Fibroblast of villous mesenchyme (primary cell): ENCODE measurements at places on chromosomes 13 and 19. TPM values are rescaled to one million over a fixed set of nuclear protein-coding genes. Genes with fewer than 3 reads are reported as not detected.
A peak's percentile ranks its signal among the peaks of the same experiment; 100 is the strongest.

The S1PR5 gene
- total RNA-seq, result 1.3 and 2.9 TPM in 2 replicates

DNA sequence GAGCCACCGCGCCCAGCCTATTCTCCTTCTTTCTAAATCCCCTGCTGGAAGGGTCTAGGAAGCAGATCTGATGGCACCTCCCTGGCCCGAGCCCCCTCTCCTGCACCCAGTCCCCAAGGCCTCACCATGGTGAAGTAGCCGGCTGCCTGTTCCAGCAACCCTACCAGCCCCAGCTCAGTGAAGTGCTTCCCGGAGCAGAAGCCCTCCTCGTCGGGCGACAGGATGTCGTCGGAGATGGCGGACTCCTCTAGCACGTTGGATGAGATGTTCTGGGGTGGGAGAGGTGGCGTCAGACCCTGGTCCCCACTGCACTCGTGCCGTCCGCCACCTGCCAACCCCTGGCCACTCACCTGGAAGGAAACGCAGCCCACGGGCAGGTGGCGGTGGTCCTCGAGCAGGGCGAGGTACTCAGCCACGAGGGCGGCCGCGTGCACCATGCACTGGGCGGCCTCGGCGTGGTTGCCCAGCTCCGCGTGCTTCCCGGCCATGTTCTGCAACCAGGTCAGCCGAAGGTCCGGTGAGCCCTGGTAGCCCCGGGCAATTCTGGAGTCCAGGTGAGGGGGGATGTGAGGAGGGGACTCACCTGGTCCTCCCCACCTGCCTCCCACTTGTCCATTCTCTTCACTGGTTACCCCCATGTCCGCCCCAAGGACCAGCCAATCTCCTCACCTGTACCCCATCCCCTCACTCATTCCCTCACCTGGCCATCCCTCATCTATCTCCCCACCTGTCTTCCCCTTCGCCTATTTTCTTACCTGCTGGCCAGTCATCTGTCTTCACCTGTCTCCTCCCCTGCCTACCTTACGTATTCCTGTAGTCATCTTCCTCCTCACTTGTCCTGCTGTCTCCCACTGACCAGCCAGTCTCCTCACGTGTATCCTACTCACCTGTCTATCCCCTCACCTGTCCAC, 11.5 kb upstream of the KANK2 start:
- no peak for DNase-seq

- peak; percentile 56 for DNase-seq
Measured at GRCh38 chr19:57334191-57334590, 13.9 kb downstream of the ZNF543 start.

- peak; percentile 6 for DNase-seq
Measured at GRCh38 chr13:94968757-94969086, 256.4 kb upstream of the SOX21 start.

The ZNF160 gene
- total RNA-seq, result 25.4 and 31.1 TPM in 2 replicates

DNA sequence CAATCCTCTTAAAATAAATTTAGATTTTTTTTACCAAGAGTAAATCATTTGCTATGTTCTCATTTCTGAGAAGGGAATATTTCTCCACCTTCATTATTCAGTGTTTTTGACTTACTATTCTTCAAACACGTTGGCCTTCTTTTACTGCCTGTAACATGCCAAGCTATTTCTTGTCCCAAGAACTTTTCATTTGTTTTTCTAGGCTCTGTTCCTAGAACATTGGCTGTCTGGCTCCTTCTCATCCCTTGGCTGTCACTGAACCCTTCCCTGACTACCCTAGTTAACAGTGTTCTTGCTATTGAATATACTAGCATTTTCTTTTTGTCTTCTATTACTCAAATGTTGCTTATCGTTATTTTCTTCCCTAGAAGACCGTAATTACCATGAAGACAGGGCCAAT, 248.1 kb downstream of the ITGBL1 start:
- no peak for DNase-seq

The CD37 gene
- total RNA-seq, result not detected in 2 replicates

The MTUS2 gene
- total RNA-seq, result 0.32 and 1.3 TPM in 2 replicates

- DNase-seq, result no peak
Measured at GRCh38 chr13:60099631-60100420, 63.9 kb downstream of the DIAPH3 start.

The SLC10A2 gene
- not detected in 2 replicates for total RNA-seq

DNA sequence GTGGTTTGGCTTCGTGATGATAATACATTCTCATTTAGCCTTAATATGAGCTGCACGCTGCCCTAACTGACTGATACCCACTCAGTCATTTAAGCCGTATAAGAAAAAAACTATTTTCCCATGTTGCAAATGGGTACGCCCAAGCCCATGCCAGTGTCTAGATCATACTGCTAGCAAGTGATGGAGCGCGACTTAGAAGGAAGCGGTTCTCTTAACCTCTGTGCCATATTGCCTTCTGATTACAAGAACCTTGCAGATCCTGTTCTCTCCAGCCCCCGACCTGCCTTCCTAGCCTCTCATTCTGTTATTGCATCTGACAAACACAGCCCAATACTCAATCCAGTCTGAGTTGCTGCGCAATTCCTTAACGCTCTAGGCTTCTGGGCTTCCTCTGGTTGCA, 603 bp downstream of the GPALPP1 start:
- peak; percentile 8 for DNase-seq

DNA sequence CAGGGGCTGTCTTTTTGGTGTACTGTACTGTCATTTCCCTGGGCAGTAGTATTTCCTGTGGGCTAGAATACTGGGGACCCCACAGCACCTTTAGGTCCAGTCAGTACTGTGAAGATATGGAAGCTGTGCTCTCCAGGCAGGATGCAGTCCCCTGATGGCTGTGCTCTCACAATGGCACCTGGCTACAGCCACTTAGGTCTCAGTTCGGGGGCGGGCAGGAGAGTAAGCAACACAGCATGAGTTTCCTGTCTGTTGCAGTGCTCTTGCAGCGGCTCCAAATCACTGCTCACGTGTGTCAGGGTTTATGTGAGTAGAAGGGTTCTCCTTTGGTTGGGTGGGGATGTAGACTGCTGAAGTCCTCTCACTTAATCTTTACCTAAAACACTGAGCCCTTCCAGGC, 810.4 kb downstream of the DACH1 start:
- DNase-seq, result no peak

- no peak for DNase-seq
Measured at GRCh38 chr13:112103260-112103838, 36.4 kb downstream of the SOX1 start.

DNA sequence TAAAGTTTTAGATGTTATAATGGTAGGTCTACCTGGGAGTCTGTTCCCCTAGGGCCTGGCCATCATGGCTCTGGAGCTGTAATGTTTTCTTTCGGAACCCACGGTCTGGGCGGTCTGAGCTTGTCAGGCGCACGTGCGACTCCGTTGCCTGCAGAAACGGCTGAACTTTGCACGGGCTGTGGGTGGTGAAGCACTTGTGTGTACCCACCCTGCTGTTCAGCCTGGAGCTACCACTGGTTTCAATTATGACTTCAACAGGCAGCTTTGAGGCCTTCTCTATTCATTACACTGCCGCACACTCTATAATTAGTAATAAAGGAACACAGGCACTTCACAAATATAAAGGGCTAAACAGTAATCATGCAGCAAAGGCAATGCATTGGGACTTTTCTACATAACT, 6.0 kb downstream of the PCDH8 start:
- no peak for DNase-seq

The IL11 gene
- total RNA-seq, result 3.0 and 5.2 TPM in 2 replicates

GRCh38 chr19:10450853-10451609, 30.7 kb downstream of the PDE4A start:
- DNase-seq, result no peak

The ADAMTSL5 gene
- 6.4 and 6.9 TPM in 2 replicates for total RNA-seq

GRCh38 chr13:24083722-24084421, 76.6 kb upstream of the SPATA13 start:
- DNase-seq, result no peak

- peak; percentile 81 for DNase-seq
Measured at GRCh38 chr13:34207334-34207733, 389.4 kb downstream of the RFC3 start.

GRCh38 chr19:17942181-17942580, 9.4 kb downstream of the CCDC124 start:
- no peak for DNase-seq

The SYT5 gene
- under 0.01 and 0.86 TPM in 2 replicates for total RNA-seq

- DNase-seq, result no peak
Measured at GRCh38 chr19:1011831-1012333, 9.0 kb downstream of the TMEM259 start.

DNA sequence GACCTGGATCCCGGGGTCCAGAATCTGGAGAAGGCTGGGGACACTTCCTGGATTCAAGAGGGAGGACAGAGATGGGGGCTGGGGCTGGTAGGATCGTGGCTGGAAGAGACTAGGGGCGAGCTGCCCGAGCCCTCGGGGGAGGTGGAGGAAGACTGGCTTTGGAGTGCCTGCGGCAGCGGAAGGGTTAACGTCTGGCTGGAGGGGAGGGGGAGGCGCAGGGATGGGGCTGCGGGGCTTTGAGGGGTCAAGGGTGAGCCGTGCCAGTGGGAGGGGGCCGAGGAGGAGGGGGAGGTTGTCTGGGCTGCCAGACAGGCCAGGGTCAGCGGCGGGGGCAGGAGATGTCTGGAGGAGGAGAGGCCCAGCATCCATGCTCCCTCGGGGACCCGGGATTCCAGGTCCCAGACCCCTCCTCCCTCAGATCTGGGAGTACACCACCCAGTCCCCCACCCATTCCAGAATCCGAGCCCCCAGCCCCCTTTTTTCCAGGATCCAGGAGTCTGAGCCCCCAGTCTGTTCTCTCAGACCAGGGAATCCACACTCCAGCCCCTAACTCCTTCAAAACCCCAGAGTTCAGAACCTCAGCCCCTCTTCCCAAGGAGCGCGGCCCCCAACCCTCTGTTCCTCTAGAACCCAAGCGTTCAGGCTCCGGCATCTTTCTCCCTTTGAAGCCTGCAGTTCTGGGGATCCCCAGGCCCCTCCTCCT, 3.2 kb upstream of the SPACA6 start:
- DNase-seq, result peak; percentile 82

DNA sequence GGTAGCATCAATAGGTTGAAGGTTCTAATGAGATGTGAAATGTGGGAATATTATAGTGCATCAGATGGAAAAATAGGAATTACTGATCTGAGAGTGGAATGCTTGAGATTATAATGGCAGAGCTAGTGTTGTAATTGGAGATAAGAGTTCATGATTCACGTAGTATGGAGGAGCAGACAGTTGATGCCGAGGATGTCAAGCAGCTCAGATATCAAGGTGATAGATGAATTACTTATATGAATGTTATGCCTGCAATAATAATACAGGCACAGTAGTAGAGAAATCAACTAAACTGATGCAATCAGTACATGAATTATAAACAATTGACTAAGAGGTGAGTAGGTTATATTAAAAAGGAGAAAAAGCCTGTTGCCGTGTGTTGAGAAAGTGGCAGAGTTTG, 793.2 kb upstream of the GPC6 start:
- DNase-seq, result no peak

DNA sequence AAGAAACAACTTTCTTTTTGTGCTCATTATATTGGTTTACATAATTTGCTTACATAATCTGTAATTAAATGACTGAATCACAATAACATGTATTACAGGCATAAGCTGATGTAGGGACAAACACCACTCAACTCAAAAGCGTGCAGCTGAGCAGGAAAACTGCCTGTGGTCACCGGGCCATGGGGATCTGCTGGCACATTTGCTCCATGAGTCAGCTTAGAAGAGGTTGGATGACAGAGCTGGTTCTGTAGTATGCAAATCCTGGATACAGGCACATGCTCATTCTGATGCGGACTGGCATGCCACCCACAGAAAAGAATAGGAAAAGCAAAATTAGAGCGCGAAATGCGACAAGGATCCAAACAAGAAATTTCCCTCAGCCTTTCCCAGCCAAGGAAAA, 128.6 kb downstream of the USP12 start:
- peak; percentile 91 for DNase-seq

- no peak for DNase-seq
Measured at GRCh38 chr19:35345671-35346111, 2.0 kb upstream of the FFAR1 start.

GRCh38 chr13:83414393-83414792, 467.9 kb downstream of the SLITRK1 start:
- DNase-seq, result no peak

DNA sequence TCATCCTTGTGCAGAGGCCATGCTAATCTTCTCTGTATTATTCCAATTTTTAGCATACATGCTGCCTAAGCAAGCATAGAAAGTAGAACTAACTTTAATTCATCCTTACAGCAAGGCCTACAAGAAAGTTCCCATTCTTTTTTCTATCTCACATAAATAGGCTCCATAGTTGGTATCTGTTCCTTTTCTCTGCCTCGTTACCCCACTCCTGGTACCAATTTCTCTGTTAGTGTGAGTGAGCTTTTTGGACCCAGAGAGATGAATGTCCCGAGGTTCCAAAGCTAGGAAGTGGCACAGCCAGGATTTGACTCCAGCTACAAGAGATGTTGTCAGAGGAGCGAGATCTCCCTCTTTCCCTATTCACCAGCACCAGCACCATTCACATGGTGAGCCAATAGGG, 9.7 kb downstream of the HIF3A start:
- DNase-seq, result no peak

DNA sequence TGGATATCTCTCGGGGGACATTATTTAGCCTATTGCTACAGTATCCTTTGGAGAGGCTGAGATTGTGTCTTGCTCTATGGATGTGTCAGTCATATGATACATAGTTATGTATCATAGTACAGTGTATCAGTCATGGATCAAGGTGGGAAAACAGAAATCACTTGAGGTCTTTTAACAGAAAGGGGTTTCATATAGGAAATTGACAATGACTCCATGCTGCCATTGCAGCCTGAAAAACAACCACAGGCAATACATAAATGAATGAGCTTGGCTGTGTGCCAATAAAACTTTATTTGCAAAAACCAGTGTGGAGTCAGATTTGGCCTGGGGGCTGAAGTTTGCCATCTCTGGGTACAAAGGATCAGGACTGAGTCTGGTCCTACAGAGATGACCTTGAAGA, 35.4 kb downstream of the COLGALT1 start:
- DNase-seq, result no peak

GRCh38 chr13:20222553-20222952, 9.6 kb downstream of the GJB6 start:
- no peak for DNase-seq

DNA sequence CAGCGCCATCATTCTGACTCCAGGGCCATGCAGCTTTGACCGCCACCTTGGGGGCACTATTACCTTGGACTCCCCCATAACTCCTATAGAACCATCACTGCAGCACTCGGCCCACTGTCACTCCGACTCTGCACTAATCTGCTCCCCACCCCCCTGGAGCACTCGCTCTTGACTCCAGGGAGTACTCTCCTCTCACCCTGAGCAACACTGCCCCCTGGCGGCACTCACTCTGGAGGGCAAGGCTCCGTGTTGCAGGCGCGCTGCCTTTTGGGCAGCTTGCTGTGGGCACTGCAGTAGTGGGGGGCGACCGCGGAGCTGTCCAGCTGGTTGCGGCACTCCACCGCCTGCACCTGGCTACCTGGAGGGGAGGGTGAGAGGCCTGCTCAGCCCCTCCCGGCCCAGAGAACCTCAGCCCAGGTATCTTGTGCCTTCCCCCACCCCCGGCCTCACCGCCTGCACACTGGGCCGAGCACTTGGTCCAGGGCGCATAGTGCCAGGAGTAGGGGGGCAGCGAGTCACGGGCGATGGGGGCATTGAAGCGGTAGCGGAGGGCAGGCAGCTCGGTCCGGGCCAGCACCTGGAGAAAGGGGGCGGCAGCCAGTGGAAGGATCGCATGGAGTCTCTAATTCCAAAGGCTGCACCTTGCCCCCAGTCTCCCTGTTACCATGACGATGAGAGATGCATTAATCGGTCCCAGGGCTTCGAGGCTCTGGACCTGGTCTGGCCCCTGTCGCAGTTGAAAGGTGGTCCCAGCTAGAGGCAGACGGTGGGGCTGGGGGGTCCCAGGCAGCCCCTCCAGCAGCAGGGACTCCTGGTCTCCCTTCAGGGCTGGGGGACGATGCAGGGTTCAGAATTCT, 8.9 kb upstream of the MYO1F start:
- no peak for DNase-seq

- no peak for DNase-seq
Measured at GRCh38 chr13:66033924-66034323, 1196.2 kb downstream of the PCDH9 start.

The PRODH2 gene
- total RNA-seq, result not detected in 2 replicates
